Vagina (tissue), 2 donors: ENCODE measurements at places on chromosomes 5 and 9.
A peak's percentile ranks its signal among the peaks of the same experiment; 100 is the strongest.

DNA sequence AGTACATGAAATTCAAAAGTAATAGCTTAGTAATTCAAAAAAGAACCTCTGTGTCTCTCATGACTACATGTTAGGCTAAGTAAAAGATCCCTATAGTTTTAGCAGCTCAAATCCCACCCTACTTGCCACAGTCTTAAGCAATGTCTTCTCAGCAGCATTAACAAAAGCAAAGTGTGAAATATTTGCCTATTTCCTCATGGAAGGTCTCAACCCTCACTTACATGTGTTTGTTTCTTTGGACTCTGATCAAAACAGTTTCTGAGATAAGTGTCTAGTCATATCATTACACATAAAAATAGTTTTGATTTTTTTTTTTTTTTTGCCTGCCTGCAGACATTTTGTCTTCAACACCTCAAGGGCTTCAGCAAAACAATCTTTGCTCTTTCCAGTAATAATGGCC lies 310.5 kb downstream of the CETN3 start:
- H3K27me3 ChIP-seq = no peaks in the 10 kb centered on the region
- H3K4me3 ChIP-seq = no peak overlapping the region
- DNase-seq = no peak
- H3K36me3 ChIP-seq = no peaks in the 10 kb centered on the region

GRCh38 chr9:126403397-126403796 lies 76.8 kb downstream of the MVB12B start:
- no peak overlapping the region for H3K27ac ChIP-seq
- no peaks in the 10 kb centered on the region for H3K36me3 ChIP-seq
- H3K4me3 ChIP-seq = no peak overlapping the region

GRCh38 chr5:111628901-111629300 lies 116.6 kb upstream of the STARD4 start:
- DNase-seq = no peak
- no peak overlapping the region for H3K27ac ChIP-seq
- H3K27me3 ChIP-seq = no peaks in the 10 kb centered on the region
- H3K36me3 ChIP-seq = no peaks in the 10 kb centered on the region
- no peak overlapping the region for H3K4me3 ChIP-seq

DNA sequence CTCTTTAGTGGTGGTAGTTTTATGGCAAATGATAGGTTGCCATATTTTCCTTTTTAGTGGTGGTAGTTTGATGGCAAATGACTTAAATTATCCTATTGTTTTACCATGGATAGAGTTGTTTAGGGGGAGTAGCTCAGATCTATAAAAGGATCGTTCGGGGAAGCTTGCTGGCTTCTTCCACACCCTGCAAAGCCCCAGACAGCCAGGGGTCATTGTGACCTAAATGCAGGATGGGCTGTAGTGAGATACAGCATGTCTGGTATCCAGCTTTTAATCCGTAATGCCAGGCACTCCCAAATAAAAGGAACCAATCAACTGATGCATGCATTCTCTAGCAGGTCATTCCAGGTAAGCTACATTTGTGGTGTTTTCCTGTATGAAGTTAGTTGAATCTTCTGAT lies 67.1 kb downstream of the PRR16 start:
- no peak overlapping the region for H3K4me3 ChIP-seq
- no peaks in the 10 kb centered on the region for H3K36me3 ChIP-seq
- no peak overlapping the region for H3K27ac ChIP-seq
- peaks cover 17% of the 10 kb centered on the region for H3K4me1 ChIP-seq

DNA sequence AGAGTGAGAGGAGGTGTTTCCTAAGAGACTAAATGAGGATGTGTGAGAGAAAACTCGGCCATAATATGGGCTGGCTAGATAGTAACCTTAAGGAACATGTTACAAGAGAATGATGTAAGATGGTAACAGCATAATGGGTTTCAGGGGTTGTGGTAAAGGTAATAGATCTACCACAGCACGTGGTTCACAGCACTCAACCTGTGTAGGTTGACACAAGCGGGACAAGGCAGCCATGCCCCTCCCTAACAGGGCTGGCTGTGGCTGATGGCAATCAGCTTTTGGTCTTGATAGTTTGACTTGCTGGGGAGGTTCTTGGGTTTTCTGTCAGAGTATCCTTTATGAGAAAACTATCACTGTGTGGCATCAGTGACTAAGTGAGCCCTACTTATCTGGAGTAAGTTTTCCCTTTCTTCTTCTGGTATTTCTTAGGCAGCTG lies 138.6 kb downstream of the TRIO start:
- DNase-seq = peak; percentile 56
- no peaks in the 10 kb centered on the region for H3K36me3 ChIP-seq
- H3K4me1 ChIP-seq = no peaks in the 10 kb centered on the region
- H3K4me3 ChIP-seq = no peak overlapping the region

GRCh38 chr5:106759581-106759980 lies 911.2 kb downstream of the EFNA5 start:
- no peaks in the 10 kb centered on the region for H3K27me3 ChIP-seq
- no peak for DNase-seq

GRCh38 chr5:167709625-167710024 lies 581.8 kb upstream of the WWC1 start:
- no peak for DNase-seq
- H3K27ac ChIP-seq = no peak overlapping the region
- H3K4me3 ChIP-seq = no peak overlapping the region

DNA sequence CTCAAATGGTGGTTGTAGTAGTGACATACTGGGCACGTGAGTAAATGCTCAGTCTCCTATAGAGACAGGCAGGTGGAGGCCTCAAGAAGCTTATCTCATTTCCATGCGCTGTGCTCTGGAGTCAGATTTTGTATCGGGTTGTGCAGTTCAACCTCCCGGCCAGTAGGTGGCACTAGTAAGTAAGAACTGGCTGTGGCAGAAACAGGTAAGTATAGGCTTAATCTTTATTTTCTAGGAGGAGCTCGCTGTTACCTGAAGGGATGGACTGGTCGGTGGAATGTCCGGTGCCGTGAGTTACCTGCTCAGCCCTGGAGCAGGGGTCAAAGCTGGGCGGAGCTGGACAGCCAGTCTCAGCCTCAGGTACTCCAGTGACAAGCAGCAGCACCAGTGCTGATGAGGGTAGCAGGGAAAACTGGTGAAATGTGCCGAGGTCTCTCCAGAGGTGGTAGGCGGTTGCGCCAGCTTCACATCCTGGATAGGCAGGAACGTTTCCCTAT lies 880.1 kb upstream of the SEMA6A start:
- no peak overlapping the region for H3K27ac ChIP-seq
- no peaks in the 10 kb centered on the region for H3K36me3 ChIP-seq

- no peak overlapping the region for H3K4me3 ChIP-seq
- peaks cover 24% of the 10 kb centered on the region for H3K4me1 ChIP-seq
- H3K27ac ChIP-seq = no peak overlapping the region
- H3K27me3 ChIP-seq = no peaks in the 10 kb centered on the region
These were observed 135.6 kb downstream of the NTRK2 start for GRCh38 chr9:84804951-84805694.

GRCh38 chr9:27770541-27770940 lies 197.3 kb upstream of the C9orf72 start:
- no peak overlapping the region for H3K4me3 ChIP-seq
- H3K4me1 ChIP-seq = no peaks in the 10 kb centered on the region
- no peak for DNase-seq
- no peaks in the 10 kb centered on the region for H3K36me3 ChIP-seq
- no peaks in the 10 kb centered on the region for H3K27me3 ChIP-seq
- H3K27ac ChIP-seq = no peak overlapping the region

DNA sequence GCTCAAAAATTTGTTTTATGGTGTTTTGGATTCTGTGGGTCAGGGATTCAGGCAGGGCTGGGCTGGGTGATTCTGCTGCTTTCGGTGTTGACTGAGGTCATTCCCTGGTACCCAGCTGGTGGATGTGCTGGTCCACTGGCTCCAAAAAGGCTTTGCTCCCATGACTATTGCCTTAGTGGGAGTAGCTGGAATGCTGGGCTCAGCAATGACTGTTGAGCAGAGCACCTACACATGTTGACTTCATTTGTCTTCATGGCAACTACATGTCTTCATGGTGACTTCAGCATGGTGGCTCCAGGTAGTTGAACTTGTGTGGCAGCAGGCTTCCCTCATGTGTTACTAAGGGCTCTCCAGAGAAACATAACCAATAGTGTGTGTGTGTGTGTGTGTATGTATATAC lies 297.2 kb downstream of the DOCK8 start:
- DNase-seq = no peak
- H3K27ac ChIP-seq = no peak overlapping the region
- no peaks in the 10 kb centered on the region for H3K4me1 ChIP-seq
- H3K36me3 ChIP-seq = no peaks in the 10 kb centered on the region
- H3K4me3 ChIP-seq = no peak overlapping the region

GRCh38 chr9:18569941-18570630 lies 96.1 kb downstream of the ADAMTSL1 start:
- H3K27me3 ChIP-seq = no peaks in the 10 kb centered on the region
- peaks cover 23% of the 10 kb centered on the region for H3K4me1 ChIP-seq
- H3K27ac ChIP-seq = no peak overlapping the region
- H3K4me3 ChIP-seq = no peak overlapping the region
- no peak for DNase-seq
